ENCODE measurements at places on chromosomes 4 and X.

DNA sequence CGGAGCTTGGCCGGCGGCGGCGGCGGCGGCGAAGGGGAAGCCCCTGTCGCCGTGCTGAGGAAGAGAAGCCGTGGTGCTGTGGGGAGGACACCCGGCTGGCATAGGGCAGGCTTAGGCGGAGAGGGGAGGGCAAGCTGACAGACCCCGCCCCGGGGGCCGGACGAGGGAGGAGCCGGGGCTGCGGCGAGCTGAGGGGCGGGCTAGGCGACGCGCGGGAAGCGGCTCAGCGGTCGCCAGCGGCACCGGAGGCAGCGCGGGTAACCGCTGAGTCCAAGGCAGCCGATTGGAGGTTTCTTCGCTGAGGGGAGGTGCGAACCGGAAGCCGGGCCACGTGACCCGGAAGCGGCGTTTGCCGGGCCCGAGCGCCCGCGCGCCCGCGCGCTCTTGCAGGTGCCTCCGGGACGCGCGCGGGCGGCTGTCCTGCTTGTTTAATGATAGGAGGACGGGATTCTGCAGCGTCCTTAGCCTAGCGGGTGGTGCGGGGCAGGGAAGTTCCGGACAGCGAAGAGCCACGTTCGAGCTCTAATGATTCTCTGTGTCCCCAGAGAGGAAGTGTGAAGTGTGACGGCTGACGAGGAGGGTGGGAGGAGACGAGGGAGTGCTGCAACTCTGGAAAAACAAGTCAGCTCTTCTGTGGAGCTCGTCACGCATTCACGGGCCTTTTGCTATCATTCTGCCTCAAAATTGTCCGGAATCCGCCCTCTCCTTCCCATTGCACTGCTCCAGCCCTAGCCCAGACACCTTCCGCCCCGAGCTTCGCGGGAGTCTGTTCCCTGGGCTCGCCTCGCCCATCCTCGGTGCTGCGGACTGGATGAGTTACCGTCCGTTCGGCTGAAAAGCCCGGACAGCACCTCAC is at the start of gene AP1S2:
Gene AP1S2 (minus strand): TSS at position 102 of the 856 bp plus-strand sequence. CDS start 2,289 bp downstream, outside the sequence.
- peak; percentile 94 for DNase-seq

DNA sequence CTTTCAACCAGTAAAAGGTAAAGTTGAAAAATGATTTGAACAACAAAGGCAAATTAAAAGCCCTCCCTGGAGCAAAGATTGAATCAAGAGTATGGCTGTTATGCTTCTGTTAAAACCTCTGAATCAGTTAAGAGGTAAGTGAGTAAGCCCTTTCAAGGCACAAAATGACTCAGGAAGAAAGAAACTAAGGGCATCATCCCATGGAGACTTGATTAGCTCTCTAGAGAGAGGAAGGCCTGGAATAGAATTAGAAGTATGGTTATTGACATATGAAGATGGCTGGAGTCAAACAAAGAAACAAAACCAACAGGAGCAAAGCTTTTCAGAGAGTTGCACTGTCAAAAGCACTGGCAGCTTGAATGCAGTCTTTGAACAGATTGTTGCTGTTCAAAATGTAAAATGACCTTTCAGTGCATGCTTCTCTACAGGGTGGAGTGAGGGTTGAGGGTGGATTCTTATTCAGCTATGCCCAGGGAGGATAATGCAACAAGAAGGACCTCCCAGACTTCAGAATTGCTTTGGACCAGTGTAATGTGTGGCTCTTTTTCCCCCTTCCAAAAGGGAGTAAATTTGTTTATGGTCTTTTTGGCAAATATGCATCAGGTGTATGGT is 365.5 kb downstream of the GBA3 start:
- DNase-seq = no peak

- no peak for DNase-seq
These were observed 67.5 kb downstream of the ABCG2 start for GRCh38 chr4:88090898-88091297.

DNA sequence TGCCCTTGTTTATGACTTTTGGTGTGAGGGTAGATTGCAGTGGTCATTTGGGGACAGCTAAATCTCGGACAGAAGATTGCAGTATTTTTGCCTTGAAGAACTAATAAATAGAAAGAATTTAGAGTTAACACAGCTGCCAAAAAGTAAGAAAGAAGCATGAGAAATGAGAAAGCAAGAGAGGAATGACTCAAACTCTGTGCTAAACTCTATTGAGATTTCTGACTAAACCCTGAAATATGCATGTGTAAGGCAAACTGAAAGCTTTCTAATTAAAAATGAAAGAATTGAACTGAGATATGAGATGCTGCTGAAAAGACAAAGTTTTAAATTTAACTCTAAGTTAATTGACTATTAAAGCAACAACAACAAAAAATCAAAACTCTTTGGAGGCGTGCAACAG is 791.3 kb downstream of the RAB28 start:
- DNase-seq = no peak

GRCh38 chrX:15399962-15400391 is 15.8 kb upstream of the VEGFD start:
- DNase-seq = no peak

DNA sequence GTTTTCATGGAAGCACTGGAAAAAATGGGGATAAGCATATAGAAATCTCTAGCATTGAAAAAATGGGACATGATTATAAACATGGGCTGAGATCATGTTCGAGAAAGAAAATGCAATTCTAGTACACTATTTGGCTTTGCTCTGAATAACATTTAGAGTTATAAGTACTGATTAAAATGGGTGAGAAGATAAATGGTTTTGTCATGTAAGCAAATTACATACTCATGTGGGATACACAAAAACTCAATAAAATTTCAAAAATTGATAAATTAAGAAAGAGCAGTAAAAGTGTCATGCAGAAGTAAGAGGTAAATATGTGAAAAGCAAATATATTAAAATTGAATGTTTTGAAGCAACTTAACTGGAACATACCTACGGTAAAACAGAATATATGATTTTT is 99.6 kb downstream of the GRIA2 start:
- no peak for DNase-seq

GRCh38 chr4:158758142-158758541 is 10.7 kb upstream of the FNIP2 start:
- no peak for DNase-seq

DNA sequence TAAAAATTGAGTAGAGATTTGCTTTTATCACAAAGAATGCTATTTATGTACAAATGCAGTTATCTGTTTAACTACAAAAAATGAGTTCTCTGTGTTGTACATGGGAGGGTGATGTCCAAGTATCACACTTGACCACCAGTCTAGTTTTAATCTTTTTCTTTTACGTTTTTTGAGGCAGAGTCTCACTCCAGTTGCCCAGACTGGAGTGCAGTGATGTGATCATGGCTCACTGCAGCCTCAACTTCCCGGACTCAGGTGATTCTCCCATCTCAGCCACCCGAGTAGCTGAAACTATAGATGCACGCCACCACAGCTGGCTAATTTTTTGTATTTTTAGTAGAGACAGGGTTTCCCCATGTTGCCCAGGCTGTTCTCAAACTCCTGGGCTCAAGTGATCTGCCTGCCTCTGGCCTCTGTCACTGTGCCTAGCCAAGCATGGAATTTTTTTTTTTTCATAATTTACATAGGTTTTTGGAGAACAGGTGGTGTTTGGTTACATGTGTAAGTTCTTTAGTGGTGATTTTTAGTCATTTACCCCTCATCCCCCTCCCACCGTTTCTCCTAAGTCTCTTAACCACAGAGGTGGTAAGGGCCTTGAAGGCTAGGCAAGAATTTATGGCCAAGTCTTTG is 47.9 kb upstream of the RPA4 start:
- DNase-seq = no peak

DNA sequence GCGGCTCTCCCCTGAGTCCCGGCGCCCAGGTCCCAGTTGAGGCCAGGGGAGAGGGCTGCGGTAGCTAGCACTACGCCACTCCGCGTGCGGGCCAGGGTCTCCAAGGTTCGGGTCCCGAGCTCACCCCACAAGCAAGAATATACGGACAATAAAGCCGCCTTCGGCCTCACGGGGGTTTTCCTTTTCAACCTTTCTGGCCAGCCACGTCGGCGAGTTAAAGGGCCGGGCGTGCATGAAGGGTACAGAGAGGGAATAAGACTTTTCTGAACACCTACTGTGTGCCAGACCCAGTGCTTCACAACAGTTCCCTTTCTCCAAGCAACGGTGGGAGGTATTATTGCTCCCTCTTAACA is 138.5 kb upstream of the ZIC3 start:
- DNase-seq = no peak

- no peak for DNase-seq
These were observed 20.2 kb downstream of the PPA2 start for GRCh38 chr4:105453550-105454205.

DNA sequence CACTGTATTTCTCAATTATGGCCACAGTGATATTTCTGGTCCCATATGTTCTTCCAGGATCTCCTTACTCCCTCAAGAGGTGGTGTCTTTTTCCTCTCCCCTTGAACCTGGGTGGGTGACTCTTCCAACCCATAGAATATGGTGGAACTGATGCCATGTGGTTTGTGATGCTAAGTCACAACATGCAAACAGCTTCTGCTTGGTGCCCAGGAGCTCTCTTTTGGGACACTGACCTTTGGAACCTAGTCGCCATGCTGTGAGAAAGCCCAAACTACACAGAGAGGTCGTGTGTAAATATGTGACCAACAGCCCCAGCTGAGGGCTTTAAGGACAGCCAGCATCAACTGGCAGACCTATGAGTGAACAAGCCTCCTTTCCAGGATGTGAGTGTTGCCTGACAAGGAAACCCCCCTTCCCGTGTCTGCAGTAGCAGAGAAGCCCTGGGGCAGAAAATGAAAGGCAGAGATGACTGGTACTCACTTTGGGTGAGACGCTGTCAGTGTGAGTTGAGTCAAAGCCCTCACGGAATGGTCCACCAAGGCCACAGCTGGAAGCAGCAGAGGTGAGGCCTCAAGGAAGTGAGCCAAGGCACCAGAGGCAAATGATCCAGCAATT is 223.4 kb downstream of the BCOR start:
- no peak for DNase-seq

- DNase-seq = no peak
These were observed at the start of gene EXOC1L for GRCh38 chr4:55819634-55820033. EXOC1L (plus strand) TSS chr4:55819790; CDS start chr4:55820027, 237 bp downstream.

DNA sequence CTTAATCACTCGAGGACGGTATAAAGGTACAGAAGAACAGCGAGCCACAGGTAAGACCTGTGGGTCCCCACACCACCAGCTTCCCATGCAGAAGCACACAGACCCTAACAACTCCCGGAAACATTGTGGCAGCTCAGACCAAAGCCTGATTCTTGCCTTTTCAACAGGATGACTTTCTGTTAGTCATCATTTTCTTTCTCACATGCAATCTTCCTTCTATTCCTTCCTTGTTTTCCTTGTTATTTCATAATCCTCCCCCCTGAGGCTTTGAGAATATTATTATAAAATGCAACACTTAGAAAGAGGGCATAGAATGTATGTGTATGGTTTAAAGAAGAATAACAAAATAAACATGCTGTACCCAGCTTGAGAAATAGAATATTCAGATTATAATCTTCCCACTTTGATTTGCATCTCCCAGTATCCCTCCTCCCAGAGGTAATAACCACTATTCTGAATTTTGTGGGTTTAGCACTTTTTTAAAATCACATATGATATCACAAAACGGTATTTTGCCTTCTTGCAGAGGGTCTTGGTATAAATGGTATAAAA is 100.9 kb downstream of the FHDC1 start:
- DNase-seq = no peak

DNA sequence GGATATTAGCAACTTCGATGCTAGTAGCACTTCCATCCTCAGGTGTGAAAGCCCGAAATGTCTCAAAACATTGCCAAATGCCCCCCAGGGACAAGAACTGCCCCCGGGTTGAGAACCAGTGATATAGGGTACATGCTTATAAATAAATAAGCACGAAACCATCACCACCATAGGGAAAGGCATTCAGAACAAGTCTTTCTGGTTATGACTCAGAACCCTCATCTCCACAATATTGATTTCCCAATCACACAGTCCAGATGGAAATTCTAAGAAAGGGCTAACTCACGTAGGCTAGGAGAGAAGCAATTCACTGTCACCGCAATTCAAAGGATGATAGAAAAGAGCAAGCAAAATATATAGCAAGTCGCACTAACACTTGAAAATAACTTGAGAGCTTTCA is 84.8 kb downstream of the ANOS1 start:
- DNase-seq = no peak

- no peak for DNase-seq
These were observed 1515.7 kb upstream of the TENM3 start for GRCh38 chr4:180727478-180727877.

DNA sequence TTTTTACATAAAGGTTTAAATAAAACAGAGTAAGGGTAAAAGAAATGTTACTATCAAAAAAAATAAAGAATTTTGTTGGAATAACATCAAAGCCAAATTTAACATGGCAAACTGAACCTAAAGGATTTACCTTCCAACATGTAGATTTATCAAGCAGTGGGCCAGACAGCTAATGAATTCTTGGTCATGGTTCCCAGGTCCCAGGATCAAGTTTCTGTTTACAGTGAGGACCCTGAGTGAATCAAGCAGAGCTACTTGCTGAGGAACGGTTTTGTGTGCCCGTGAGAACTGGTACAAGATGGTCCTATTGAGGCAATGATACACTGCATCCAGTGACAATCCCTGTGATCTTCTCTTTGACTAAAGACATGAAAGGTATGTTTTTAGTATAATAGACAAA is 157.1 kb downstream of the CDS1 start:
- DNase-seq = no peak

- DNase-seq = no peak
These were observed 222.7 kb downstream of the COL25A1 start for GRCh38 chr4:109079731-109080130.

- DNase-seq = peak; percentile 91
These were observed at the start of gene GPRIN3 for GRCh38 chr4:89307446-89308160. GPRIN3 (minus strand) TSS chr4:89307800; CDS start chr4:89250110, 57,690 bp downstream.

GRCh38 chrX:103774070-103774642 is 2.5 kb upstream of the PLP1 start:
- no peak for DNase-seq

- no peak for DNase-seq
These were observed 33.8 kb downstream of the PPARGC1A start for GRCh38 chr4:23855912-23856605.

- DNase-seq = no peak
These were observed 76.9 kb downstream of the TMLHE start for GRCh38 chrX:155535866-155536265.

DNA sequence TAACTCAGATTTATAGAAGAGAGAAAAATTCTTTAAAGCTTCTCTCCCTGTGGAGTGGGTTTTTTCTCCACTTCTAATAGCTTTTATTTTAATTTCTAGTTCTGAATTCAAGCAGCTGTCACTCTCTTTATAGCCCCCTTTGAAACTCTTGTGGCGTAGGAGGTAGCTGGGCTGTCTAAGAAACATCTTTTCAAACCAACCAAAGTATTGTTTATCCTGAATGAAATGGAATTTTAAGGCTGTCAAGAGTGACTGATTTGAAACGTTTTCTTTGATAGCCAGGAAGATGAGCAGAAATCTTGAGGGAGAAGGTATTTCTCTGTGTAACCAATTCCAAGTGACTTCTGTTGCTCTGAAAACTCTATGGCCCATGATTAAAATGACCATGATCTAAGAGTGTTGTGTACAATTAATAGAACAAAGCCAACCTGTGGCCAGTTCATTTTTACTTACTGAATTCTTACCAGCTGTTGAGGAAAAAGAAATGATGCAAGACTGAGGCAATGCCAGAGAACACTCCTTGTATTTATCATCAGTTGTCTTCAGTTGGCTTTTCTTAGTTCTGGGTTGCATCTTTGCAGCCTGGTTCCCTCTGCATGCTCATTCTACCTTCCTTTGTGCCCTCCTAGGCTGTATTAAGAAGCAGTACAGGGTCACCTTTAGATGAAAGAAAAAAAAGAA is 298.4 kb downstream of the ARHGAP10 start:
- no peak for DNase-seq
